ENCODE measurements at places on chromosomes 7 and 10.

GRCh38 chr10:131843089-131843595 lies 57.7 kb upstream of the PPP2R2D start:
- no peak for DNase-seq

DNA sequence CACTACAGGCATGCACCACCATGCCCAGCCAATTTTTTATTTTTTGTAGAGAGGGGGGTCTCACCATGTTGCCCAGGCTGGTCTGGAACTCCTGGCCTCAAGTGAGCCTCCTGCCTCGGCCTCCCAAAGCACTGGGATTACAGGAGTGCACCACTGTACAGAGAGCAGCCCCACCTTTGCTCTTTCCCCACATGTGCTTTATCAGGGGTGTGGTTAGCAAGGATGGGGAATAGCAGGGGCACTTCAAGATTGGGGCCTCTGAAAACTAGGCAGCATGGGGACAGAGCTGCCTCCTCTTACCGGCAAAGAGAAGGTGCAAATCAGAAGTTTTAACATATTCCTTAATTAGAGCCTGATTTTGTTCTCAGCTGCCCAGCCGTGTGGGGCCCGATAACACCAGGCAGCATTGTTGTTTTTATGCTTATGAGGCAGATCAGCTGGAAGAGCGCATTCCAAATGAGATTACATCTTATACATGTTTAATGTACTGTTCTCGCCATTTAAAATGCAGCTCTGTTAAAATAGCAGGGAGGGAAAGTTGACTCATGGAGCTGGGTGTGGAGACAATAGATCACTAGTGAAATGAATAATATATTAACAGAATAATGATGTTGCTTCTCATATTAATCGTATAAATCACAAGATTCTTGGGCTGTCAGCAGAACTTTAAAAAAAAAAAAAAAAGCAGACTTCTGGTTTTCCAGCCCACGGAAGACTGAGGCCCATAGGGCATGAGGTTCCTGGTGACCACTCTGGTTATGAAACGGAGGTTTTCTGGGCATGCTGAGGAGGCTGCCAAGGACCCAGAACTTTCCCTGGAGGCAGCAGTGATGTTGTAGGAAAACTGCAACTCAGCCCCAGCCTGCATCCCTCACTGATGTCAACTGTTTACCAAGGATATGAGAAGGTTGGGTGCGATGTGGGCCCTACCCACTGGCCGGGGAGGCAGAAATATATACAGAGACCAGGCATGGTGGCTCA lies 62.5 kb downstream of the TMEM130 start:
- DNase-seq: no peak

DNA sequence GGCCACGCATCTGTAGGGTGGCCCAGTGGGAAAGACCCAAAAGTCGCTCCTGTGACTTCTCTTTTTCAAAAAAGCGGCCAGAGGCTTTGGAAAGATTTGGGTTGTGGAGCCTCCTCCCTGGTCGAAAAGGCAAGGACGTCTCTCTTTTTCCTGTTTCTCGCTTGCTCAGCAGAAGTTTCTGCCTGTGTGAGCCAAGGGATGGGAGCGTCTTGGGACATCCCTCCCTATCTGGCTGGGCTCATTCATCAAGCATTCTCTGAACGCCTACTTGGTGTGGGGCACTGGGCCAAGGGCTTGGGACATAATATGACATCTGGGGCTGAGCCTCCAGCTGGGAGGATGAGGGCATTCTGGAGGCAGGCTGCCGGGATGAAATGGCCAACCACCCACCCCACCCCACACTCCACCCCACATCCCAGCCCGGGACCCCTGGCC lies 120.9 kb downstream of the C10orf105 start:
- peak; percentile 43 for DNase-seq

DNA sequence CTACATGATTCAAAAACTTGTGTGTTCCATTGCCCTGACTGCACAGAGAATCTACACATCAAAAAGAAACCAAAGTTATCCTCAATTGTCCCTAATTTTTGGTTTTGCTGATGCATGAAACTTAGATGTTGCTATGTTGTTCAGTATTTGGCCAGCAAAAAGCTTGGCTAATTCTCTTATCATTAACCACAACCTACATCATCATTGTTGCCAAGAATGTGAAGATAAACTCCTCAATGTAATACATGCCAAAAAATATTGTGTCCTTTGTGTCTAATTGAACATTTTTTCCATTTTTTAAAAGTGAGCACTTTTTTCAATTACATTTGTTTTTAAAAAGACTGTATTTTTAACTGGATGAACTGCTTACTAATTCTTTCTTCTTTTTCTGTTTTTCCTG lies 268.0 kb upstream of the SEMA3D start:
- DNase-seq: no peak

DNA sequence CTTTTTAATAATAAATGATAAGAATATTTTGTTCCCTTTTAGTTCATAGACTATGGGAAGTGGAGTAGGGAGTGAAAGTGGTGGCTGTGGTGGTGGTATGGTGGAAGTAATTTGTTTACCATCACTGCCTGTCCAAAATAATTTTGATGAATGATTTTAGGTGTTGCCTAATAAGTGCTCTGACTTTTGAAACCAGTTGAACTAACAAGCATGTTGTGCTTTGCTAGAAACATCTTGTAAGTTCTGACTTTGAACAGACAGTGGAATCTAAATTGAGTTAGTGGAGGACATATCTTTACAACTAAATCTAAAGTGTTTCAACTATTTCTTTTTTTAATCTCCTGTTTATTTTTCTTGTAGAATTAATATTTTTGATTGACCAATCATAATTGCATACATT lies 49.7 kb downstream of the ZEB1 start:
- DNase-seq: no peak

DNA sequence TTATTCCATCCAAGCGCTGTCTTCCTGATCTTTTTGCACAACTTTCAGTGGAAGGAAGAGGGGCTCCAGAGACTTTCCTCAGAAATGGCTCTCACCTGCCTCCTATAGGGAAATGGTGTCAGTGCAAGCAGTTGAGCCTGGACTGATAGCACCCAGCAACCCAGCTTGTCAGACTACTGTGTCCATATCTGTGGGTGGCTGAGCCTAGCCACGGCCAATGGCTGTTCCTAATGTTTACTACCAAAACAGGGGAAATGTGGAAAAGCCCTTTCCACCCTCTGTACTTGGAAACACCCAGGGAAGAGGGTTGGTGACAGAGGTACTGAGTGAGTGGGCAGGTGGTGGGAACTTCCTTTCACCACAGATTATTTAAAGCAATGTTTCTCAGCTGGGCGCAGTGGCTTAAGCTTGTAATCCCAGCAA lies 4.3 kb upstream of the YKT6 start:
- DNase-seq: peak; percentile 42

- DNase-seq: no peak
These were observed 274.0 kb downstream of the DGKB start for GRCh38 chr7:14628516-14628915.

DNA sequence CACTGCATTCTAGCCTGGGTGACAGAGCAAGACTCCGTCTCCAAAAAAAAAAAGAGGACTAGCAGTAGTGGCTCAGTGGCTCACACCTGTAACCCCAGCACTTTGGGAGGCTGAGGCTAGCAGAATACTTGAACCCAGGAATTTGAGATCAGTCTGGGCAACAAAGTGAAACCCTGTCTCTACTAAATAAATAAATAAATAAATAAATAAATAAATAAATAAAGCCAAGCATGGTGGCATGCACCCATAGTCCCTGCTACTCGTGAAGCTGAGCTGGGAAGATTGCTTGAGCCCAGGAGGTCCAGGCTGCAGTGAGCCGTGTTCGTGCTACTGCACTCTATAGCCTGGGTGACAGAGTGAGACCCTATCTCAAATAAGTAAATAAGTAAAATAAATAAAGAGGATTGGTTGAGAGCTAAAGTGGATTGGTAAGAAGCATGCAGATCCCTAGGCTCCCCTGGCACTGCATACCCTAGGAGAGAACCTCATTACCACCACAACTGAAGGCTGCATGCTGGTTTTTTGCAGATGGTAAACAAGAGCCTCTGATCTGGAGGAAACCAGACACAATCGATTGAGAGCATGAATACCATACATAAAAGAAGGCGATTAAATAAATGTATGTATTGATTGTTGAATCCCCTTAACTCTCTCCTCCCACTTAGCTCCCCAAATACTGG lies 163.2 kb downstream of the REEP3 start:
- no peak for DNase-seq

DNA sequence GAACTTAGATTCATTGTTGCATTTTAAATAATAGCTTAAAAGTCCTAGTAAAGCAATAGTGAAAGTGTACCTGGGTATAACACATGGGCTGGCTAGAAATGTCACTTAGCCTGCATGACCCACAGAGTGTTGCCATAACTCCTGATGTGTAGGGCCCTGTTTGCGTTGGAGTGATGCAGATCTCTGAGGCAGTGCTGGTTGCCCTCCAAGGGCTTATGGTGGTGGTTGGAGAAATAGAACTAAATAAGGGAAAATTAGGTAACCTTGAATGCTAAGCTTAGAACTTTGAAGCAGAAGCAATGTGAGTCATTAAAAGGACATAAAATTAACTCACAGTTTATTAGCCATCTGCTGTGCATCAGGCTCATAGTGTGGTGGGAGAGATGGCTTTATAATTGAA lies 105.7 kb downstream of the CCNY start:
- DNase-seq: peak; percentile 67

GRCh38 chr10:132185601-132186487 lies 904 bp upstream of the DPYSL4 start:
- DNase-seq: no peak
